ENCODE measurements at places on chromosomes 7 and 10.
A peak's percentile ranks its signal among the peaks of the same experiment; 100 is the strongest.

DNA sequence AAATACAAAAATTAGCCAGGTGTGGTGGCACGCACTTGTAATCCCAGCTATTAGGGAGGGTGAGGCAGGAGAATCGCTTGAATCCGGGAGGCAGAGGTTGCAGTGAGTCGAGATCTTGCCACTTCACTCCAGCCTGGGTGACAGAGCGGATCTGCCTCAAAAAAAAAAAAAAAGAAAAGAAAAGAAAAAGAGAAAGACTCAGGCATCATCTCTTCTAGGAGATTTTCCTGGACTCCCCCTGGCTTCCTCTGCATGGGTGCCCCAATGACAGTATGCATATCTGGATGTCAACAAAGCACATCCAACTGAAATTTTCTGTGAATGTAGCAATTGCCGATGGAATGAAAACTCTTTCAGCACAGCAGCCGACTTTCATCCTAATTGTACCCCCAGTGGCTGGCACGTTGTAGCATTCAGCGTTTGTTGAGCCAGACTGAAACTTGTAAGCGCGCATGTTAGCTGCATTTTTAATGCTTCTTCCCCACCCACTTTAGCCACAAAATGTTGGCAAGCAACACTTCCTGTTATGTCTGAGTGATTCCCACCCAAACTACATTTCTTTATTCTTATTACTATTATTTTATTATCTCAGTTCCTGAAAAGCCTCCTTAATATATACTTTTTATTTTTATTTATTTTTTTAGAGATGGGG is 70.2 kb downstream of the PRTFDC1 start:
- DNase-seq = peak; percentile 66

DNA sequence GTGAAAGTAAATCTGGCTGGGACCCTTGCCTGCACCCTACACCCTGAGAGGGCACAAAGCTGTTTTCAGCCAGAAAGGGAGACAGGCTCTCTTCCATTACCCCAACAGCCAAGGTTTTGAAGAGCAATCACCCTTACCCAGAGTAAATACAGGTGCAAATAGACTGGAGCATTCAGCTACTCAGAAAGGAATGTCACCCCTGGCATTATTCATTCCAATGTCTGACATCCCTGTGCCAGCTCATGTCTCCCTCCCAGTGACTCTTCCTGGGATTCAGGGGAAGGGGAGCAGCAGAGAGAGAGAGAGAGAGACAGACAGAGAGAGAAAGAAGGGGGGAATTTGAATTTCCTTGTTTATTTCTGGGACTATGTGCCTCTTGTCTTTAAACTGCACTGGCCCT is 611.8 kb downstream of the SORCS3 start:
- DNase-seq = no peak

GRCh38 chr7:134766779-134767519 is 12.5 kb upstream of the CALD1 start:
- DNase-seq = no peak

DNA sequence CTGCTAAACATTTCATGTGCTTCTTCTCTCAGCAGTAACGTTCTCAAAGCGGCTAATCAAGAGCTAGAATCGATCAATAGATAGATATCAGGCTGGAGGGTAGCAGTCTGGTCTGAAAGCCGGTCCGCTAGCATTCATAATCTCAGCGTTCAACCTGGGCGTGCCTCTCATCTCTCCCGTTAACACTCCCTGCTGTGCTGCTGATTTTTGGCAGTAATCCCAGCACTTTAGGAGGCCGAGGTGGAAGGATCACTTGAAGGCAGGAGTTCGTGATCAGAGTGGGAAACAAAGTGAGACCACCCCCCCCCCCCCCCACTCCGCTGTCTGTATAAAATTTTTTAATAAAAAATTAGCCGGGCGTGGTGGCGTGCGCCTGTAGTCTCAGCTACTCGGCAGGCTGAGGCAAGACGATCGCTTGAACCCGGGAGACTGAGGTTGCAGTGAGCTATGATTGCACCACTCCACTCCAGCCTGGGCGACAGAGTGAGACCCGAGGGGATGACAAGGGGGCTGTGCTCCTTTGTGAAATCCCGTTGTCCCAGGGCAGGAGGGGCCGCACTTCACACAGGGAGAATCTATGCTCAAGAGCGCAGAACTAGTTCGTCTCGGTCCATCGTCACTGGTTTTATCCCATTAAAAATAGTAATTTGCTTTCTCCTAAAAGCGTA is 624 bp upstream of the CEP55 start:
- DNase-seq = peak; percentile 28

GRCh38 chr10:22662733-22663330 is 51.5 kb downstream of the PIP4K2A start:
- no peak for DNase-seq

DNA sequence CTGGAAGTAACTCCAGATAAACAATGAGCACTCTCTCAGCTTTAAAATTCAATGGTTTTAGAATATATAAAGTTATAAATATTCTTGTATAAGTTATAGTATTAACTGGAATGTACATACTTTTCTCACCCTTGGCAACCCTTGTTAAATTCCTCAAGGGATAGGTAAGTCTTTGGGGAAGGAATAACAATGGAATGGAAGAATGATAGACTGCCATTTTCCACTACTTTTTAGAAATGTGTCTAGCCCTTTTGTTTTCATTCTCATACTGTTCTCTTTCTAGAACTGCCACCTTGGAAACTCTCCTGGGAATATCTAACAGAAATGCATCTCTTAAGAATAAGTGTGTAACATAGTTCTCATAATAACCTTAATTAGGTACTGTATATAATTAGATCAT is 8.3 kb downstream of the KIF5B start:
- no peak for DNase-seq

GRCh38 chr7:50147951-50148808 is 55.1 kb upstream of the ZPBP start:
- DNase-seq = peak; percentile 26

- DNase-seq = no peak
Observed at GRCh38 chr7:147605323-147605722, 985.2 kb upstream of the C7orf33 start.

DNA sequence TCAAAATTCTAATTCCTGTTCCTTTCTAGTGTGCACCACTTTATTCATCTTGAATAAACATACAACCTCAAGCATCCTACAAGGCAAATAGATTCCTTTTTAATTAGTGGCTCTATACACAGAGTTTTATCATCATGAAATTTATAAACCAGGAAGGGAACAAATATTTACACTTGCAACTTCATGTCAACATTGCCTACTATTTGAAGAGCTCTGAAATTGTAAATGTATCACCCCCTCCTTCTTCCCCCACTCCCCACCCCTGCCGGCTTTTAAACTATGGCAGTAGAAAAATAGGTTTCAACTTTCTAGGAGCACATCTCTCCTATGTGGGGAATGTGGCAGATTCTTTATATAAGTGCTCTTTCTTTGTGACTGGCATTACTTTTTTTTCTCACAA is 49.6 kb downstream of the KAT6B start:
- DNase-seq = no peak

- DNase-seq = no peak
Observed at GRCh38 chr10:103616705-103617601, 123.4 kb downstream of the NEURL1 start.

GRCh38 chr7:18995811-18996426 is 121.5 kb downstream of the TWIST1 start:
- no peak for DNase-seq

DNA sequence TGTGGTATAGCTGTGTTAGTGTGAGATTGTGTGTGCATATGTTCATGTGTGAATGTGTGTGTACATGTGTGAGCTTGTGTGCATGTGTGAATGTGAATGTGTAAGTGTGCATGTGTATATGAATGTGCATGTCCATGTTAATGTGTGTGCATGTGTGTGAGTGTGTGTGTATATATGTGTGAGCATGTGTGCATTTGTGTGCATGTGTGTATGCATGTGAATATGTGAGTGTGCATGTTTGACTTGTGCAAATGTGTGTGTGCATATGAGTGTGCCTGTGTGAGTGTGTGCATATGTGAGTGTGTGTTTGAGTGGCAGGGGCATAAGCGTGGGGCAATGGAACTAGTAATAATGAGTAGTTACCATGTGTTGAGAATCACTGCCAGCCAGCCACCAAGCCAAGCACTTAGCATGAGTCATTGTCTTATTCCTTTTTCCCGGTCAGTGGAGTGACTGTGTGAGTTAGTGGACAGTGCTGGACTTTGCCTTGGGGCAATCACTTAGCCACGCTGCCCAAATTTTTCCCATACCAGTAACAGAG is 46.3 kb upstream of the SHH start:
- DNase-seq = no peak

GRCh38 chr7:25286756-25287155 is 58.5 kb upstream of the NPVF start:
- DNase-seq = no peak
